Stimulated activated CD8-positive, alpha-beta memory T cell treated with anti-CD3 and anti-CD28 coated beads, Interleukin-4, amount 100 ng/mL, for 48 hours (primary cell): ENCODE measurements at places on chromosomes 2 and 18.

GRCh38 chr2:69570474-69570873 lies 73.1 kb downstream of the AAK1 start:
- no peak for DNase-seq

GRCh38 chr2:162100579-162100978 lies 26.6 kb upstream of the DPP4 start:
- no peak for DNase-seq

- no peak for DNase-seq
Observed at GRCh38 chr18:71798986-71799673, 745.0 kb downstream of the CBLN2 start.

DNA sequence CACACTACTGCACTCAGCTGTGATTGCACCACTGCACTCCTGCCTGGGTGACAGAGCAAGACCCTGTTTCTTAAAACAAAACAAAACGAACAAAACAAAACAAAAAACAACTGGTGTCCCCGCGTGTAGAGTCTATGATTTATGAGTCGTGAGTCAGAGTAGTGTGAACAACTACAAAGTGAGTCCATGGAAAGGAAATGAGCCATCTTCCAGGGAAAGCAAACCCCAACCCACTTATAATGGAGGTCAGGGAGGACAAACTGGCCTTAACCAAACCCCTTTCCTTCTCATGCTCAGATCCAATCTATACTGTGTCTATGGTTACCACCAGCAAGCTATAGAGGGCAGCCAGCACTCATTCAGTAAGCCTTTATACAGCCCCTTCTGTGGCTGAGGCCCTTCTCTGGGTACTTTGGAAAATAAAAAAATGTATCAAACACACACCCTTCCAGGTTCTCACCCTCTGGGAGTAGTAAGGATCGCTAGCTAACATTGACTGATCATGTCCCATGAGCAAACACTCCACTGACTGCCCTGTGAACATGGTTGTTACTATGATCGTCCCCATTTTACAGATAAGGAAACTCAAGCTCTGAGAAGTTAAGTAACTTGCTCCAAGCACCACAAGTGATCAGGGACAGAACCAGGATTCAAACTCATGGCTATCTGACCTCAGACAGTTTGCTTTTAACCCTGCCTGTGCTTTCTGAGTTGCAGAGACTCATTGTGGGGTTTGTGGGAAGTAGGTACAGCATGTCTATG lies 24.7 kb upstream of the COLEC12 start:
- no peak for DNase-seq

GRCh38 chr2:230668184-230668938 lies 44.3 kb upstream of the CAB39 start:
- DNase-seq = peak; percentile 64

- DNase-seq = no peak
Observed at GRCh38 chr18:39486268-39486667, 1920.7 kb upstream of the CELF4 start.

DNA sequence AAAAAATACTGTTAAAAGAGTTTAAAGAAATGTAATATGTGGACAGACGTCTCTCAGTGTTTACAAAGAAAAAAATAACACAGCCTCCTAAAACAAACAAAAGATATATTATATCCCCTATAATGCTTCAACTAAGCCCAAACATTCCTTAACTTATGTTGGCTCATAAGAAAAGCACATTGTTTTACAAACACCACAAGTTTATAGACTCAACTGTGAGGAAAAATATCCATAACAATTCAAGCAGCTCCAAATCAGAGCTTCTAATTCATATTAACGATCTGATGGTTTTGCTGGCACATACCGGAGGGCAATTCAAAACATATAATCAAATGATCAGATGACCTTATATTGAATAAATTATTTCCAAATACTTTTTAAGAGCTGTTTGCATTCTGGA lies 5.5 kb downstream of the LPIN2 start:
- DNase-seq = no peak

GRCh38 chr2:200127848-200128247 lies 172.5 kb downstream of the MAIP1 start:
- no peak for DNase-seq

DNA sequence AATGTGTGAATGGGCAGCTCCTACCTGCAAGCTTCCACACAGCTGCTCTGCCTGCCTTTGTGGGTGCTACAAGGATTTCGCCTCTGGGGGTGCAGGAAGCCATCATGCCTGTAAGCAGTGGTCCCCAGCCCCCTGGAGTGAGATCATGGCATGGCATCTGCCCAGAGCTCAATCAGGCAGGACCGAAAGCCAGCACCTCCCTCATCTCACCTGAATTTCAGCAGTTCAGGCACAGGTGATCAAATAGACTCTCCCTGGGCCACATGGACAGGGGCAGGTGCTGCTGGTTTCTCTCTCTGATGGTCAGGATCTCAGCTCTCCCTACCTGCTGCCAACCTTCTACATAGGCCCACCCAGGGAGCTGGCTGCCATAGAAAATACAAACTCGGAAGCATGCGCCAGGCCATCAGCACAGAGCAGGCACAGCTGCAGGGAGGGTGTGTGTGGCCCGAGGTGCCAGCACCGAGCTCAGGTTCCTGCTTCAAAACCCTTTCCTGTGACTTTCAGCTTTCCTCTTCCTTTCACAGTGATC lies 133.2 kb upstream of the ID2 start:
- DNase-seq = peak; percentile 27

DNA sequence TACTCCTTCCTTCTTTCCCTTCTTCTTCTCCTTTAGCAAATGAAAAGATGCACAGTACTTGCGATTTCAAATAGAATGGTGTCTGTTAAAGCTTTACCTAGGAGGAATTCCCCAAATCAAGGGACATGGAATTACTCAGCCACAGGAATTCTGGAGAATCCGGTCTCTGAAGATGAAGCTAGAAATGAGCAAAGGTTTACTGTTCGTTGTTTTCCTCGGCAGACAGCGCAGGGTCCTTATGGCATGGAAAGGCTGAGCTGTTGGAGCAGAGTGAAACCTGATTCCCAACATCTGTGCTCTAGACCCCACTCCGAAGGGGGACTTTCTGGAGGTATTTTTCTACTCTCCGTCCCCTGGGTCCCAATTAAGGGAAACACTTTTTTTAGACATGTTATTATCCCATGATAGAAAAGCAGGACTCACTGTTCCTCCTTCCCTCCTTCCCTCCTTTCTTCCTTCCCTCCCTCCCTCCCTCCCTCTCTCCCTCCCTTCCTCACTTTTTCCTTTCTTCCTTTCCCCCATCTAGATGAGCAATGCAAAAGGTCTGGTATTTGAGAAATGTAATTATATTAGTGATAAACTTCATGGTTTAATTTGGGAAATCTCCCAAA lies 47.1 kb downstream of the CDCA7 start:
- no peak for DNase-seq

DNA sequence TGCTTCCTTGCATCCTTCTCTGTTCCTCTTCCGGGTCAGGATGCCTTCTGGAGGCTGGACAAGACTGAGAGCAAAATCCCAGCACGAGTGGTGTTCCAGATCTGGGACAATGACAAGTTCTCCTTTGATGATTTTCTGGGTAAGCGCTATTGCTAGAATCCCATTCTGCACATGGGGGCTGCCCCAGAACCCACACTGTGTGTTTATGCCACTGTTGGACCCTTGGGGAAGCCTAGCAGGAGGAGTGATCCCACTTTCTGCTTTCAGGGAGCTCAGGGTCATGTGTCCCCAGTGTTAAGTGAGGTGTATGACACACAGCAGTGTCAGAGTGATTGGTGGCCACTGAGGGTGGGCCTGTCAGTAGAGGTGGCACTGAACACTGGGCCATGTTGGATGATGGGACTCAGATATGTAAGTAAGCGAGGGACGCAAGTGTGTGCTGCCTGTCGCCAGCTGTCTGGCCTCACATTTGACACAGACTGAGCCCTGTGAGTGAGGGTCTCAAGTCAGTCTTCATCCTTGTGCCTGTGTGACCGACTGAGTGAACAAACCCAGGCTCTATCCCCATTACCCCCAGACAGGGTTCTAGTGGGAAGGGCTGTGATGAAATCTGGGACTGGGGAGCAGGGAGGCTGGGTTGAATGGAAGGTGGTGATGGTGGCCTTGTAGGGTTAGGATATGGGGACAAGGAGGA lies 220.9 kb downstream of the DYSF start:
- peak; percentile 14 for DNase-seq

DNA sequence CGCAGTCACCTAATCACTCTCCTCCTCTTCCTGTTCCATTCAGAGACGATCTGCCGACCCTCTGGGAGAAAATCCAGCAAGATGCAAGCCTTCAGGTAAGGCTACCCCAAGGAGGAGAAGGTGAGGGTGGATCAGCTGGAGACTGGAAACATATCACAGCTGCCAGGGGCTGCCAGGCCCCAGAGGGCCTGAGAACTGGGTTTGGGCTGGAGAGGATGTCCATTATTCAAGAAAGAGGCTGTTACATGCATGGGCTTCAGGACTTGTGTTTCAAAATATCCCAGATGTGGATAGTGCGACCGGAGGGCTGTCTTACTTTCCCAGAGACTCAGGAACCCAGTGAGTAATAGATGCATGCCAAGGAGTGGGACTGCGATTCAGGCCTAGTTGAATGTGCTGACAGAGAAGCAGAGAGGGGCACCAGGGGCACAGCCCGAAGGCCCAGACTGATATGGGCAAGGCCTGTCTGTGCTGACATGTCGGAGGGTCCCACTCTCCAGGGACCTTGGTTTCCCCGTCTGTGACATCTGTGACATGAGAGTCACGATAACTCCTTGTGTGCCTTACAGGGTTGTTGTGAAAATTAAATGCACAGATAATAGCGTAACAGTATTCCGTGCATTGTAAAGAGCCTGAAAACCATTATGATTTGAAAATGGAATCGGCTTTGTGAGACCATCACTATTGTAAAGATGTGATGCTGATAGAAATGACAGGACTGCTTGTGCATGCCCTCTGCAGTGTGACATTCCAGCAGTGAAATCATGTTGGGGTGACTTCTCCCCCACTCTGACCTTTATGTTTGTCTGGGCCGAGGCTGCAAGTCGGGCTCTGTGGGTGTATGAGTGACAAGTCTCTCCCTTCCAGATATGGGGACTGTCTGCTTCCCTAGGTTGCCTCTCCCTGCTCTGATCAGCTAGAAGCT lies 510 bp downstream of the IL1RN start:
- no peak for DNase-seq

DNA sequence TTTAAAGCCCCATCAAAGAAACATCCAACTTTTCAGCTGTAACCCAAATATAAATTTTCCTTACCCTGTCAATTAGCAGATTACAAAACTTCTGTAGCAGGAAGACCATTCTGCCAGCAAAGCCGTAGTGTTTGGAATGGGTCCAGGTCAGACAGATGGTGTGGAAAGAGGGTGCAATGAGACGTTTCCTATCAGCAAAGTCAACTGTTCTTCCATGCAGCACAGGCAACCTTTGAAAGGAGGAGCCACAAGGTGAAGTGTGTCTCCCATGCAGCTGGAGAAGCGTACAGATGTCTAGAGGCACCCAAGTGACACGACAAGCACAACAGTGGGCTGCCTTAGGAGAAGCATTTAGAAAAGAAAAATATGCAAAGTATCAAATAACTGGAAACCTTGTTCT lies 83.7 kb downstream of the SP3 start:
- DNase-seq = no peak

DNA sequence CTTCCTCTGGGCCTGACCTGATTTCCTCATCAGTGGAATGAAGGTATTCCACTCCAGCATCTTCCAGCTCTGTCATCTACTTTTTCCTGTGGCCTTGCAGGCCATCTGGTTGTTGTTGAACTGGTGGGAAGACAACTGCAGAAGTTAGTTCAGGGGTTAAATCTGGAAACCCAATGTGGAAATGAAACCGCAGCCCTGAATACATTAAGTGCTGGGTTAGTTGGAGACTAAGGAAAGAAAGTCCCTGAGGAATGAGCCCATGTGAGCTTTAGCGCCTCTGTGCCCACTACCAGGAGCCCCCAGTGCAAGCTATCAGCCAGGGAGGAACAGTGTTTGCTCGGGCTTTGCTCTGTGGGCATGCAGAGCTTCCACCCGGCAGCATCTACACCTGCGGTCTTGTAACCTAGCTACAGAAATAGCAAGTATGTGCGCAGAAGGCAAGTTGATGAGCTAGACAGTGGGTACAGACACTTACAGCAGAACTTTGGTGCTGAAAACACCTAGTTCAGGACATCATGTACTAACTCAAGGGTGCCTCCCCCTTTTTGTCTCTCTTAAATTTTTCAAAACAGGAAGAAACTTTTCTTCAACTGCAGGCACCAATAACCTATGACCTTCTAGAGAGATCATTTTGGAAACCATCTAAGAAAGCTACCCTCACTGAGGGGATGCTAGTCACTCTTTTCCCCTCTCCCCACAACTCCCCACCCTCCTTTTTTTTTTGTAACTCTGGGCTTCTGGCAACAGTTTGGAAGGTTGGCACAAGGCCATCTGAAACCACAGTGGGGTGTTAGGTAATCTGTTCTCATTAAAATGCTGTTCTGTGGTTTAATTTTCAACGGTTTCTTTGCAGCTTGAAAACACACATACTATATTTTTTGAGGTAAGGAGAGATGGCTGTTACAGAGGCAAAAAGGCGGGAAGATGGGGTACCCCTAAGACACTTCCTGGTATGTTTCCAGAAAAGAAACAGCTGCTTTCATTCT lies 18.3 kb upstream of the CXCR4 start:
- peak; percentile 65 for DNase-seq

GRCh38 chr2:44200011-44200410 lies 31.3 kb downstream of the PPM1B start:
- no peak for DNase-seq

DNA sequence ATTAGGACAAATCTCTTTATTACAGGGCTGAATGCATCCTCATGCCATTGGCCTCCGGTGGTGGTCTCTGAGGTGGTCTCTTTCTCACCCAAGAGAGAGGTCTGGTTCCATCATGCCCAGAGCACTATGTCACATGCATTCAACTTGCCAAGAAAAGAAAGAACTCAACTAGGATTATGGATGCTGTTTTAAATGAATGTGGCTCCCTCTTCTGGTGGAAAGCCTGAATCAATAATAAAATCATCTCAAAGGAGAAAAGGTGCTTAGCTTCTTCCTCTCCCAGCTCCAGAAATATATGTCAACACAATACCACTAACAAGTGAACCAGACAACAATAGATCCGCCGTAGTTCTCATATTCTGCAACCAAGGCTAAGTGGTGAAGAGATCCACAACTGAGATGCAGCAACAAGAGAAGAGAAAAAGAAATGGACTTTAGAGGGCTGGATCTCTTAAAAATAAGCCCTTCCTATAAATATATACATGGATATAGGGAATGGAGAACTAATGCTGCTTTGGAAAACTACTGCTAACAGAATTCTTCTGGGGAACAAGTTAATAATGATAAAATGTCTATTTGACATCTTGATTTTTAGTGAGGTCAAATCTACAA lies 396.8 kb downstream of the NCKAP5 start:
- DNase-seq = no peak

- no peak for DNase-seq
Observed at GRCh38 chr2:186913870-186914269, 64.9 kb upstream of the ZSWIM2 start.

DNA sequence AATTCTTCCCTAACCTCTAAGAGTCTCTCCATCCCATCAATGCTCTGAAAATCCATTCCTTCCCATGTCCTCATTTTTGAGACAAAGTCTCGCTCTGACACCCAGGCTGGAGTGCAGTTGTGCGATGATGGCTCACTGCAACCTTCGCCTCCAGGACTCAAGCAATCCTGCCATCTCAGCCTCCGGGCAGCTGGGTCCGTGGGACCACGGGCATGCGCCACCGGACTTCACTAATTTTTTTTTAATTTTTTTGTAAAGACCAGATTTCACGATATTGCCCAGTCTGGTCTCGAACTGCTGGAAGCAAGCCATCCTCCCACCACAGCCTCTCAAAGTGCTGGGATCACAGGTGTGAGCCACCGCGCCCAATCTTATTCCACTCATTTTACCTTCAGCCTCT lies 1.6 kb downstream of the FEZ2 start:
- no peak for DNase-seq

- no peak for DNase-seq
Observed at GRCh38 chr2:222643134-222643533, 12.8 kb downstream of the FARSB start.
